Foreskin keratinocyte (primary cell): ENCODE measurements at places on chromosomes 12 and 14. TPM values are rescaled to one million over a fixed set of nuclear protein-coding genes. Genes with fewer than 3 reads are reported as not detected.

The PZP gene
- not detected in 2 replicates for total RNA-seq

The CLEC4A gene
- 0.31 TPM in 1 of 2 replicates, not detected in the other for total RNA-seq

The PTPRR gene
- total RNA-seq: 0.14 and 0.95 TPM in 2 replicates

The KTN1 gene
- total RNA-seq: 183 and 195 TPM in 2 replicates

The BEST3 gene
- 0.03 and 0.04 TPM in 2 replicates for total RNA-seq
